ENCODE measurements at places on chromosomes 11 and 22. TPM values are rescaled to one million over a fixed set of nuclear protein-coding genes. Genes with fewer than 3 reads are reported as not detected.

CALCA gene
- total RNA-seq, result 17.6 TPM

PTDSS2 gene
- 30.7 TPM for total RNA-seq

RASGRP2 gene
- total RNA-seq, result 18.8 TPM

MPZL3 gene
- 5.8 TPM for total RNA-seq

GRCh38 chr11:73216465-73216864 lies 1.6 kb upstream of the P2RY2 start:
- no peak overlapping the region for H3K27ac ChIP-seq
- no peak overlapping the region for H3K4me3 ChIP-seq
- H3K4me1 ChIP-seq, result peaks cover 34% of the 10 kb centered on the region
- DNase-seq, result no peak
- peaks cover 34% of the 10 kb centered on the region for H3K27me3 ChIP-seq

DNA sequence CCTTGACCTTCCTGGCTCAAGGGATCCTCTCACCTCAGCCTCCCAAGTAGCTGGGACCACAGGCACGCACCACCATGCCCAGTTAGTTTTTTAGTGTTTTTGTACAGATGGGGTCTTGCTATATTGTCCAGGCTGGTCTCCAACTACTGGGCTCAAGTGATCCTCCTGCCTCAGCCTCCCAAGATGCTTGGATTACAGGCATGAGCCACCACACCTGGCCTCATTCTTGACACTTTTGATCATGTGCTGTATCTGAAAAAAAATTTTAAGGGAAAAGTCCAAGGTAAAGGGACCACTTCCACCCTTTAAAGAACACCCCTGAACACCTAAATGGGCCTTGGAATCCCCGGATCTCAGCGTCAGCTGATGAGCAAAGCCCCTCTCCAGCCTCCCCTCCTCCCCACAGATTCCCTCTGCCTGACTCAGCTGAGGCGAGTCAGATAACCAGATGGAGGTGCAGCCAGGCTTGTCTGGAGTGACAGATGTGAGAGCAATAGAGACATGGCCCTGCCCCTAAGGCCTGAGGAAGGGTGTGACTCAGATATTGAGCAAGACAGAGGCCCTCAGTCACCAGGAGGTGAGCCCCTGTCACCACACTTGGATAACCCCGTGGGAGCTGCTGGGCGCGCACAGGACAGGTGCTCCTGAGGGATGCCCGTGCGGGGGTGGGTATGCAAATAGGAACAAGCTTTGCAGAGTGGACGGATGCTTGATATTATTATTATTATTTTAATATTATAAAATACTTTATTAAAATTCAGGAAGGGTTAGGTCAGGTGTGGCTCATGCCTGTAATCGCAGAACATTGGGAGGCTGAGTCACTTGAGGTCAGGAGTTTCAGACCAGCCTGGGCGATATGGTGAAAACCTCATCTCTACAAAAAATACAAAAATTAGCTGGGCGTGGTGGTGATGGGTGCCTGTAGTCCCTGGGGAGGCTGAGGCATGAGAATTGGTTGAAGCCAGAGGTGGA lies 5.0 kb upstream of the CCDC88B start:
- H3K4me1 ChIP-seq, result peaks cover 7% of the 10 kb centered on the region
- H3K36me3 ChIP-seq, result peaks cover 3% of the 10 kb centered on the region
- DNase-seq, result no peak
- H3K27ac ChIP-seq, result no peak overlapping the region
- H3K27me3 ChIP-seq, result no peaks in the 10 kb centered on the region

DNA sequence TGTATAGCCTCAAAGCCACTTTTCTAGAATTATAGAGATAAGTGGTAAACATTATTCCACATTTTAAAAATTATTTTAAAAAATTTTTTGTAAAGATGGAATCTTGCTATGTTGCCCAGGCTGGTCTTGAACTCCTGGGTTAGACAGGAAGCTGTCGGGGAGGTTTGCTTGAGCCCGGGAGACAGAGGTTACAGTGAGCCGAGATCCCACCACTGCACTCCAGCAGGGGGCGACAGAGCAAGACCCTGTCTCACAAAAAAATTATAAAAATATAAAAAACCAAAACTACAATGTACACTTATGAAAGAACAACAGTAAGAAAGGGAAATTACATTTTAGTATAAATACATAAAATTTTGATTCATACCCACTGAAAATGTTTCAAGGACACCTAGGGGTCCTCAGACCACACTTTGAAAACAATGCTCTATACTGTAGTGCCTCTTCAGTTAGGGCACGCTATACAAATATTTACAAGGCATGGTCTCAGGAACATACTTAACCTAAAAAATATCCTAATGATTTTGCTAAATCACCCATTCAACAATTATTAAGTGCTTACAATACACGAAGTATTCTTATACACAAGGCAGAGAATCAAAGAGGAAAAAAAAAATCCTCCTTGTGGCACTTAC lies 111.2 kb downstream of the MRTFA start:
- no peak overlapping the region for H3K27ac ChIP-seq
- DNase-seq, result peak; percentile 43
- H3K4me1 ChIP-seq, result no peaks in the 10 kb centered on the region
- H3K36me3 ChIP-seq, result no peaks in the 10 kb centered on the region

- H3K27ac ChIP-seq, result no peak overlapping the region
- H3K4me1 ChIP-seq, result no peaks in the 10 kb centered on the region
- no peak for DNase-seq
These were observed 30.1 kb upstream of the NOX4 start for GRCh38 chr11:89521294-89521693.

DNA sequence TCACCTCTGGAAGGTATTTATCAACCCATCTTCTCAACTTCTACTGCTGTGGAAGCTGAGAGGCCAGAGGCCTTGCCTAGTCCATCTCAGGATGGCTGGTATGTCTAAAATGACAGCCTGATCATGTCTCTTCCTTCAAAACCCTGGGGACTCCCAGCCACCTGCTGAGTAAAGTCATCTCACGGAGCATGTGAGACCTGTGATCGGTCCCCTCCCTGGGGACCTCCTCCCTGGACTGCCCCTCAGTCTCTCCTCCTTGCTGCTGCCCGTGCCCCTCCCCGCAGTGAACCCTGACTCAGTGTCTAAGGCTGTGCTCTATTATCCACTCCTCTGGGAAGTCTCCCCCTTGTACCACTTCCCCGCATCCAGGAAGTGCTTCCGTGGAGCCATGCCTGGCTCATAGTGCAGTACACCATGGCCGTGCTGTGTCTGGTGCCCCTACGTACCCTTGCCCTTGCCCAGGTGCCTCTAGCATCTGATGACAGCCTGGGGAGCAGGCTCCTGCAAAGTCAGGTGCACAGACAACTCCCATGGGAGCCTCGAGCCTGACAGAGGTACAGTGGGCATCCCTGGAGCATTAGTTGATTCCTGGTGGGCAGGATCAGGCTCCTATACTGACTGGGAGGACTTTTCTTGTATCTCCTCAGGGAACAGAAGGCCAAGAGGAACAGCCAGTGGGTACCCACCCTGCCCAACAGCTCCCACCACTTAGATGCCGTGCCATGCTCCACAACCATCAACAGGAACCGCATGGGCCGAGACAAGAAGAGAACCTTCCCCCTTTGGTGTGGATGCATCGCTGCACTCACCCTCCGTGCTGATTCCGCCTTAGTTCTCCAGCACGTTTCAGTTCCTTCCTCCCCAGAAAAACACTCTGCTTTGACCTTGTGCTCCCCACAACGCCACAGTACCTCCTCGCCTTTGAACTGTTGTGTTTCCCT lies 13.8 kb downstream of the SMARCB1 start:
- H3K4me1 ChIP-seq, result no peaks in the 10 kb centered on the region
- no peak overlapping the region for H3K4me3 ChIP-seq
- DNase-seq, result no peak

DNA sequence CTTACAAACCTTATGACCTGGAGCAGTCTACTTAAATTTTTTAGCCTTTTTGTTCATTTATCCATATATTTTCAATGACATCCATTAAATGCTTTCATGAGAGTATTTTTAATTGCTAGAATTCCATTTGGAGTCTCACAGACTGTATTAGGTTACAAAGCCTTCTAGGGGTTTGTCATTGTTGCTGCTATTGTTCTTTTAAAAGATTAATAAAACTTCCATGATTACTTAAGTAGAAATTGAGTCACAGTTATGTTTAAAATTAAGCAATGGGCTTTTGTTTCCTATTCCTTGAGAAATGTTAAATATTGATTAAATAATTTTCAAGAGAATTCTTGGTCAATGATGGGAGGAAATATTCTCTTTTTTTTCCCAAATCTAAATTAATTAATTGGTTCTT lies 1408.4 kb upstream of the RAG2 start:
- H3K27ac ChIP-seq, result no peak overlapping the region
- no peaks in the 10 kb centered on the region for H3K36me3 ChIP-seq
- DNase-seq, result no peak
- H3K4me3 ChIP-seq, result no peak overlapping the region
- H3K27me3 ChIP-seq, result no peaks in the 10 kb centered on the region

- no peak for DNase-seq
- H3K36me3 ChIP-seq, result no peaks in the 10 kb centered on the region
- H3K27ac ChIP-seq, result no peak overlapping the region
These were observed 858 bp upstream of the APOBEC3A start for GRCh38 chr22:38956551-38956950.

DNA sequence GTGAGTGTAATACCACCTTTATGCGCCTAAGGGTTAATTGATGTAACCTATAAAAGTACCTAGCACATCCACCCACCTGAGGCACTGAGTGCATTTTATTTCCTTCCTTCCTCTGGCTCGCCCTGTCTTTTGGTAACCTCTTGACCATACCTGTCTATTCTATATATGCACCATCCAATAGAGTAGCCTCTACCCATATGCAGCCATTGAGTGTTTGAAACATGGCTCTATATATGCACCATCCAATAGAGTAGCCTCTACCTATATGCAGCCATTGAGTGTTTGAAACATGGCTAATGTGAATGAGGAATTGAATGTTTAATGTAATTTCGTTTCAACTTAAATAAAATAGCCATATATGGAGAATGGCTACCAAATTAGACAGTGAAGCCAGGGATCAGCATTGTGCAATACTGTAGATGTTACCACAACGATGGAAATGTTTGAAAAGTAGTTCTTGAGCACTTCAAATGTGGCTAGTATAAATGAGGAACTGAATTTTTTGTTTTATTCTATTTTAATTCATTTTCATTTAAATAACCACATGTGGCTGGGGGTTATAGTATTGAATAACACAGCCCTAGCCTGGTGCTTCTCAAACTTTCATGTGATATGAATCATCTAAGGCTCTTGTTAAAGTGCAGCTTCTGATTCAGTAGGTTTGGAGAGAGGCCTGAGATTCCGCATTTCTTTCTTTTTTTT lies 33.8 kb downstream of the SLC35F2 start:
- H3K4me3 ChIP-seq, result no peak overlapping the region
- H3K27me3 ChIP-seq, result no peaks in the 10 kb centered on the region
- no peak overlapping the region for H3K27ac ChIP-seq
- DNase-seq, result no peak

GRCh38 chr11:103714246-103714645 lies 322.2 kb upstream of the DDI1 start:
- no peaks in the 10 kb centered on the region for H3K27me3 ChIP-seq
- no peak for DNase-seq
- H3K4me3 ChIP-seq, result no peak overlapping the region
- H3K27ac ChIP-seq, result peak overlapping the region; percentile 51
- H3K4me1 ChIP-seq, result no peaks in the 10 kb centered on the region
- H3K36me3 ChIP-seq, result no peaks in the 10 kb centered on the region

- no peak for DNase-seq
- no peak overlapping the region for H3K4me3 ChIP-seq
- no peak overlapping the region for H3K27ac ChIP-seq
These were observed 23.2 kb upstream of the UBASH3B start for GRCh38 chr11:122632181-122632824.

- H3K27ac ChIP-seq, result no peak overlapping the region
- DNase-seq, result no peak
- H3K4me1 ChIP-seq, result peaks cover 7% of the 10 kb centered on the region
These were observed 33.7 kb upstream of the MPPED1 start for GRCh38 chr22:43377896-43378704.

- peak; percentile 15 for DNase-seq
- H3K4me1 ChIP-seq, result no peaks in the 10 kb centered on the region
- no peak overlapping the region for H3K4me3 ChIP-seq
- no peak overlapping the region for H3K27ac ChIP-seq
These were observed 74.0 kb upstream of the RAB1B start for GRCh38 chr11:66194391-66194790.

- H3K27me3 ChIP-seq, result no peaks in the 10 kb centered on the region
- H3K27ac ChIP-seq, result no peak overlapping the region
- no peak overlapping the region for H3K4me3 ChIP-seq
- DNase-seq, result no peak
These were observed 70.4 kb downstream of the ELFN2 start for GRCh38 chr22:37356922-37357321.

DNA sequence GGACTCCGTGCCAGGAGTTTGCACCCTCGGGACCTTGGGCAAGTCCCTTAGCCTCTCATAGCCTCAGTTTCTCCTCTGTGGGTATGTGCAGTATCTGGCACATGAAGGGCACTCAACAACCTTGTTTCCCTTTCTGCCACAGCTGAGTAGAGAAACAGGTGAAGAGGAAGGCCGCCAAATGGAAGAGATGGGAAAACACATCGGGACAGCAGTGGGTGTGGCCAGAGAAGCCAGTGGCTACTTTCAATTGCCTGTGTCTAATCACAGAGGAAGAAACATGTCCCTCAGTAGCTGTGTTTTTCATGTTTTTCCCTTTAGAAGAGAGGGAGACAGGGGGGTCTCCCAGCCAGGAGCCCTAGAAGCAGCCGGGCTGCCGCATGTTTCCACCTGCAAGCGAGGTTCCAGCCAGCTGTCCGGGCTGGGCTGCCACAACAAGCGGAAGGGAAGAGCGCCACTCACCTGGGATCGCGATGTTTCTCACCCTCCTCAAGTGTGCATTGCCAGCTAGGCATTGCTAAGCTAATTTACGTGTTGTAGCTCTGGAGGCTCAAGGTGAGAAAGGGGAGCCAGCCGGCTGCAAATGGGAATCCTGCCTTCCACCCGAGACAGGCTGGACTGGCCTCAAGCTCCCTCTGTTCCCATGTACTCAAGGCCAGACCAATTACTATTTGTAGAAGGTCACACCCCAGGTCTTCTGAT lies 16.7 kb downstream of the ASPHD2 start:
- no peaks in the 10 kb centered on the region for H3K4me1 ChIP-seq
- peaks cover 33% of the 10 kb centered on the region for H3K36me3 ChIP-seq
- H3K27me3 ChIP-seq, result no peaks in the 10 kb centered on the region
- H3K27ac ChIP-seq, result no peak overlapping the region
- no peak overlapping the region for H3K4me3 ChIP-seq
- no peak for DNase-seq

DNA sequence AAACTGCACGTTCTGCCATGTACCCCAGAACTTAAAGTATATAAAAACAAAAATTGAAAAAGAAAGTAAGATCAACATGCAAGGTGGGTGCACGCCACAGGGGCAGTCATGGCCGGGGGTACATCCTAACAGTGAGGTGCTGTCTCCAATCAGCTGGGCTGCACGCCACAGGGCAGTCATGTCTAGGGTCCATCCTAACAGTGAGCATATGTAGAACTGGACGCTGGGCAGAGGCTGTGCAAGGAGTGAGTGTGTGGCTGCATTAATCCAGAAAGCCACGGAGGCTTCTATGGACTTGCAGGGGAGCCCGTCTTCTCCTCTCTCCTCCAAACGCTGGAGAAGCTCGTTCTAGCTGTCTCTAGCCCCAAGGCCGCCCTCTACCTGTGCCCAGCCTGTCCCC lies 1105.0 kb downstream of the BRD1 start:
- H3K27ac ChIP-seq, result no peak overlapping the region
- no peaks in the 10 kb centered on the region for H3K27me3 ChIP-seq
- no peak overlapping the region for H3K4me3 ChIP-seq
- peaks cover 25% of the 10 kb centered on the region for H3K36me3 ChIP-seq
- DNase-seq, result no peak

Measured in spinal cord (tissue), 10 donors.